CD4-positive, alpha-beta memory T cell (primary cell): ENCODE measurements at places on chromosomes 6 and 20. TPM values are rescaled to one million over a fixed set of nuclear protein-coding genes. Genes with fewer than 3 reads are reported as not detected.

DNA sequence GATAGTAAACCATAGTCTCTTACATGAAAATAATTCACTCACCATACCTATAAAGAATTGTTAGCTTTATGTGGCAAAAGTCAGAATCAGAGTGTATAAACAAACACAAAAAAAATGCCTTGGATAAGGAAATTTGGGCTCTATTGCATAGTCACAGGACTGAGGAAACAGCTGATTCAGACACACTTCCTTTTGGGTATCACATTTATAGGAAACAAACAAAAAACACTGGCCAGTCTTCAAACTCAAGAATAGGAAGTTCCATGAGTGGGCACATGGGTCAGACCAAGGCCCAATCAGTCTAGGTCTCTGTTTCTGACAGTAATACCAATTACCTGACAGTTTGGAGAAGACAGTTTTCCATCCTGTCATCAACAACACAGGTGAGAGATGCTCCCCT lies 8.0 kb downstream of the SLC18B1 start:
- DNase-seq = no peak
- H3K4me3 ChIP-seq = no peak overlapping the region
- no peak overlapping the region for H3K27ac ChIP-seq
- H3K4me1 ChIP-seq = peaks cover 11% of the 10 kb centered on the region

PRND gene
- total RNA-seq = not detected

HTR1E gene
- not detected for total RNA-seq

DNA sequence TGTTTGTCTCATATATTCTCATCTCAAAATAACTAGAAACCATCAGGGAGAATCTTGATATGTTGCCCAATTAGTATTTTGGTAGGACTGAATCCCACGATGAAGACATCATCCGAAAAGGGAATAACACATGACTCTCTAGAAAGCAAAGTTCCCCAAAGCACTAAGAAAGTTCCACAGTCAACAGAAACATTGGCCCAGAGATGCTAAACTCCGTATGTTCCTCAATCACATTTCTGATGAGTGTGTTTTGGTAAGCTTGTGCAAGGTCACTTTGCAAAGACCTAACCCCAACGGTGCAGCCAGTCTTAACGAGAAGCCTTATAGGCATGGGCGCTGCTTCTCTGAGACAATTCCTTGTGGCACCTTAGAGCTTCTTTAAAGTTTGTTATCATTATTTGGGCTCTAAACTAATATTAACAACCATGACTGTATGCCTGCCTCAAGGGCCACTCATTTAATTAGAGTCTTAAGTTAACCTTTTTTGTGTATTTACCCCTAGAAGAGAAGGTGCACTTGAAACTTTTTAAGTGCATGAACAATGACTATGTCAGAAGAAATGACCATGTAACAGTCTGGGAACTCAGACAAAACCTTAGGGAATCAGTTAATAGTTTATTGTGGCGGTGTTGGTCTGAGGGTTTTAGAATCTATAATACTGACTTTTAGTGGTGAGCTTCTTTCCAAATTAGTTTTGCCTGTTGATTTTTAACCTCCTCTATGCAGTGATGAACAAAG lies 202.0 kb upstream of the RAB32 start:
- no peaks in the 10 kb centered on the region for H3K4me1 ChIP-seq
- no peaks in the 10 kb centered on the region for H3K36me3 ChIP-seq
- no peak overlapping the region for H3K27ac ChIP-seq
- DNase-seq = no peak

GRCh38 chr6:14440940-14441781 lies 323.6 kb downstream of the CD83 start:
- no peaks in the 10 kb centered on the region for H3K36me3 ChIP-seq
- H3K4me3 ChIP-seq = no peak overlapping the region
- no peak for DNase-seq
- no peaks in the 10 kb centered on the region for H3K4me1 ChIP-seq

GRCh38 chr6:10081075-10081474 lies 333.8 kb downstream of the TFAP2A start:
- H3K36me3 ChIP-seq = no peaks in the 10 kb centered on the region
- no peak for DNase-seq
- H3K27ac ChIP-seq = no peak overlapping the region
- no peaks in the 10 kb centered on the region for H3K4me1 ChIP-seq
- no peak overlapping the region for H3K4me3 ChIP-seq

TIAM2 gene
- total RNA-seq = 11.1 TPM

DNA sequence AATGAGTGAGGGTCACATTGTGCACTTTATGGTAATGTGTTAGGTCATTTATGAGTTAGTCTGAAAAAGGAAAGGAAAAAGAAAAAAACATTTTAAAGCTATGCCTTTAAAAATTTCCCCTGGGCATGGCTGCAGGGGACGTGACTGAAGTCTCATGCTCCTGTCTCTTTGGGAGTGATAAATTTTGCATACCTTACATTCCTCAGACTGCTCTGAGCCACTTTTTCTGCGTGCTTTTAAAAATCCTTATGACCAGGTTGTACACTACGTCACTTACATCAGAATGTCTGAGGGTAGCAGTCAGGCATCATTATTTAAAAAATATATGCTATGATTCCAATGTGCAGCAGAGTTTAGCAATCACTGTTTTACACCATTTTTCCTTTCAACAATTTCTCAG lies 121.2 kb downstream of the RFPL4B start:
- H3K4me3 ChIP-seq = no peak overlapping the region
- no peaks in the 10 kb centered on the region for H3K27me3 ChIP-seq
- no peaks in the 10 kb centered on the region for H3K4me1 ChIP-seq
- no peak overlapping the region for H3K27ac ChIP-seq
- H3K36me3 ChIP-seq = no peaks in the 10 kb centered on the region

DNA sequence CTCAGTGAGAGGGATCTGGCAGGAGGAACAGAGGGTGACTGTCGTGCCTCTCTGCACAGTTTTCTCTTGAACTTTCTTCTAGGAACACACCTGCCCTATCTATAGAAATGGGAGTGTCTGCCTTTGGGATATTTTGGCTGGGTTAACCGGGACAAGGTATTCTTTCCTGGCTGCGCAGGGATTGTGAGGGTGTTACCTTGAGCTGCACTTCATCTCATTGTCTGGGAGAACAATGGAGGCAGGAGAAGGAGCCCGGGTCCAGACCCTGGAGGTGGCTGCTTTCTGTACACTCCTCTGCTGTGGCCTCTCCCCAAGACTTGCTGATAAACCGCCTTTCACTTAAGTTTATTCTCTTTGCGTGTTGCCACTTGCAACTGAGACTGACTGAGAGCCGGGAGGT lies 192.8 kb downstream of the TBXT start:
- no peaks in the 10 kb centered on the region for H3K4me1 ChIP-seq
- H3K27me3 ChIP-seq = no peaks in the 10 kb centered on the region
- no peaks in the 10 kb centered on the region for H3K36me3 ChIP-seq
- H3K27ac ChIP-seq = no peak overlapping the region
- H3K4me3 ChIP-seq = no peak overlapping the region

- no peaks in the 10 kb centered on the region for H3K27me3 ChIP-seq
- peaks cover 16% of the 10 kb centered on the region for H3K36me3 ChIP-seq
- peak; percentile 26 for DNase-seq
- H3K4me1 ChIP-seq = peaks cover 46% of the 10 kb centered on the region
- H3K4me3 ChIP-seq = peak overlapping the region; percentile 64
Measured at GRCh38 chr6:30743099-30744053, 889 bp upstream of the FLOT1 start.

GRCh38 chr6:15507746-15508145 lies 155.1 kb downstream of the DTNBP1 start:
- no peaks in the 10 kb centered on the region for H3K27me3 ChIP-seq
- H3K27ac ChIP-seq = no peak overlapping the region
- H3K36me3 ChIP-seq = peaks cover 84% of the 10 kb centered on the region
- H3K4me3 ChIP-seq = no peak overlapping the region
